ENCODE measurements at places on chromosomes 1 and 21. TPM values are rescaled to one million over a fixed set of nuclear protein-coding genes. Genes with fewer than 3 reads are reported as not detected.
A peak's percentile ranks its signal among the peaks of the same experiment; 100 is the strongest.

GRCh38 chr1:82775406-82776000, 974.8 kb downstream of the ADGRL2 start:
- DNase-seq: peak; percentile 4

GRCh38 chr1:30904191-30904961, 4.2 kb downstream of the SDC3 start:
- DNase-seq: no peak

SELP gene
- not detected for total RNA-seq

DNA sequence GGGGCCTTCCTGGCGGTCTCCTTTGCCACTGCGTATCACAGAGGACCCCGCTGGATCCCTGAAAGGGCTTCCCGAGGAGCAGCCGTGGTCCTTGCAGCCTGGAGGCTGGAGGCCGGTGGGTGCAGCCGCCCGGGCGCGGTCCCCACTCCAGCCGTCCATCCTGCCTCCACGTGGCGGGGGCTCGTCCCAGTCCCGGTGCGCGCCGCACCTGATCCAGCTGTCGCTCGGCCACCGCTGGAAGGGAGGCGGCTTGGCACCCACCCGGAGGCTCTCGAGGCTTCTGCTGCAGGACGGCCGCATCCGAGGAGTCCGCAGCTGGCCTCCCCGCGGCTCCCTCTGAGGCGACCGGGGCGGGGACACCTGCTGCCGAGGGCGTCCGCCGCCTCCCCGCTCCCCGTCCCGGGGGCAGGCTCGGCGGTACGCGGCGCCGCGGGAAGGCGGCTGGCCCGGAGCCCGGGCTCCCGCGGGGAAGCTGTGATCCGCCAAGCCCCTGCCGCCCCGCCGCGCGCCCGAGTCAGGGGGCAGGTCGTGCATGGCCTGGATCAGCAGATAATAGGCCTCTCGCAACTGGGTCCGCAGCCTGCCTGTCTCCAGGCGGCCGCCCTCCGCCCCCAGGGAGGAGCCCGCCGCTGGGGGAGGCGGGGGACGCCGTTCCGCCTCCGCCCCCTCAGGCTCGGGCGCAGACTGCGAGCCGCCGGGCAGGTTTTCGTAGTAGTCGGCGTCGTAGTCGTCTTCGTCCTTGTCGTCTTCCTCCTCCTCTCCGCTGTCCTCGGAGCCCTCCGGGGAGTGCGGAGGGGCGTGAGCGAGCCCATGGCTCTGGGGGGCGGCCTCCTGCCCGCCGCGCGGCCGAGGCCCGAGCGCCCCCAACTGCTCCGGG, at the start of gene SYDE2:
SYDE2 (minus strand) TSS at position 554 of the 877 bp plus-strand sequence; CDS start at position 534, 20 bp downstream.
- peak; percentile 72 for DNase-seq

DNA sequence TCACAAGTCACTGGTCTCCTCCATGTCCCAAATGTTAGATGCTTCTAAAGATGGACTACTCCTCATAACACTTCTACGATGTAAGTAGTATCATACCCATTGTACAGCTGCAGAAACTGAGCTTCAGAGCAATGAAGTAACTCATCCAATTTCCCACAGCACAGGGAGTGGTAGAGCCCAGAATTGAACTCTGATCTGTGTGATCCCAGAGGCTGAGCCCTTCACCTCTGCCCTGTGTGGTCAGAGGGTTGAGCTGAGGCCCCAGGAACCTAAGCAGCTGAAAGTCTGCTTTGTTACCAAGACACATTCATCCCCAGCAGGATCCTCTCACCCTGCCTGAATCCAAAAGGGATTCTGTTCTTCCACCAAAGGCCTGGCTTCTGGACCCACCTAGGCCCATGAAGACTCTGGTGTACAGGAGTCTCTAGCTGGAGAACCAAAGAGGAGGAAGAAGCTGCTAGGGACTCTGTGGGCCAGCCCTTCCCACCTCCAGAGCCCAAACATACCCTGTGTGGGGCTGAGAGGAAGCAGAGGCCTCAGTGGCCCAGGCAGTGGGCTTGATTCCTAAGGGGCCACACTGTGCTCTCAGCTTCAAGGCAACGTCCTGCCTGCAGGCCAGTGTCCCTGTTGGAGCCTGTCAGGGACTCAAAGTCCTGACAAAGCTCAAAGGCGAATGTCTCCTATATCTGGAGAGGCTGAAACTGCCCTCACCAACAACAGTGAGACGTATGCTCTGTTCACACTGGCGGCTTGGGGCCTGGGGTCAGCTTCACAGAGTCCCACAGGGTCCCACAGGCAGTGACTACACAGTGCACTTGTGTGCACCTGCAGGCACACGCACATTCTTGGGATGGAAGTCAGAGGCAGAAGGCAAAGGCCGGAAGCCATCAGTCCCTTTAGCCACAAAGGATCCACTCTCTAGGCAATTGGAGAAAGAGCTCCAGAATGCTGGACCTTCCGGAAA, 40.4 kb upstream of the SLC30A1 start:
- DNase-seq: no peak

DNA sequence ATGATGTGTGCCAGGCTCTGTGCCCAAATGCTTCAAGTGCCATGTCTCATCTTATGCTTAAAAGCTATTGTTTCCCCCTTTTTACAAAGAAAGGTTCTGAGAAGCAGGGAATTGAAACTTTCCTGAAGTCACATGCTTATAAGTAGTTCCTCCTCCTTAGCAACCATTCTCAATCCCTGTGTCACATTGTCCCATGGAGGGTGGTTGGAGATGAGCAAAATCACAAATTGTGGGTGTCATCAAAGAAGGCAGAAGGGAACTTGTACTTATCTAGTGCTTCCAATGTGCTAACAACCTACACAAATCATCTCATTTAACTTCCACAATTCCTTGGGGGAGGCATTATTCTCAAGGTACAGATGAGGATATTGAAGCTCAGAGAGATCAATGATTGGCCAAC, 10.1 kb upstream of the ERICH3 start:
- no peak for DNase-seq

ST6GALNAC5 gene
- total RNA-seq: 0.24 TPM

EPS8L3 gene
- 1.2 TPM for total RNA-seq

SH2D2A gene
- 5.8 TPM for total RNA-seq

DNA sequence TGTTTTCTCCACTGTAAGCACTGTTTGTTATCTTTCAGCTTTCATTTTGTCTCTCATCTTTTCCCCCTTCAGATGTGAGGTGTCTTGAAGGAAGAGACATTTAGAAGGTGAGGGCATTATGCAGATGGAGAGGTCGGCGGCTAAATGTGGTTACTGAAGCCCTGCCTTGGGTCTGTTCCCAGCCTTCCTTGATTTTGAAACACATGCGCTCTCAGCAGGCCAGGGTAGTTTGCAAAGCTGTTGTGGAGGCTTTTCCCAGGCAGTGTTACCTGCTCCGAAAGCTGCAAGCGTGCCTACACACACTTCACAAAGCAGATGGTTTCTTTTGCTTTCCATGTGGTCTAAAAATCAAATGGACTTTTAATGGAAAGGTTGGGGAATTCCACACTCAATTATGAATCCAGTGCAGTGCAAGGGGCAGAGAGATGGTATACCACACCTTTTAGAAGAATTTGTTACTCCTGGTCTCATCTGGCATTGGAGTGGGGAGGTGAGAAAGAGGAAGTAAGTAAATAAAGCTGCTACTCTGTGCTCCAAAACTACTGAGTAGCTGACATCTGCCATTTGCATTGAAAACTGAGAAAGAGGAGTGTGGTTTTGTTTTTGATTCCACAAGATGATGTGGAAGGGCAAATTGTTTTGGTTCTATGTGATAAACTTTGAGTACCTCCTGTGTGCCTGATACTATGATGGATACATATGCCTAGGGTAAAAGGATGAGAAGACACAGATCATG, 91.9 kb downstream of the NFIA start:
- no peak for DNase-seq

HCRTR1 gene
- not detected for total RNA-seq

DNA sequence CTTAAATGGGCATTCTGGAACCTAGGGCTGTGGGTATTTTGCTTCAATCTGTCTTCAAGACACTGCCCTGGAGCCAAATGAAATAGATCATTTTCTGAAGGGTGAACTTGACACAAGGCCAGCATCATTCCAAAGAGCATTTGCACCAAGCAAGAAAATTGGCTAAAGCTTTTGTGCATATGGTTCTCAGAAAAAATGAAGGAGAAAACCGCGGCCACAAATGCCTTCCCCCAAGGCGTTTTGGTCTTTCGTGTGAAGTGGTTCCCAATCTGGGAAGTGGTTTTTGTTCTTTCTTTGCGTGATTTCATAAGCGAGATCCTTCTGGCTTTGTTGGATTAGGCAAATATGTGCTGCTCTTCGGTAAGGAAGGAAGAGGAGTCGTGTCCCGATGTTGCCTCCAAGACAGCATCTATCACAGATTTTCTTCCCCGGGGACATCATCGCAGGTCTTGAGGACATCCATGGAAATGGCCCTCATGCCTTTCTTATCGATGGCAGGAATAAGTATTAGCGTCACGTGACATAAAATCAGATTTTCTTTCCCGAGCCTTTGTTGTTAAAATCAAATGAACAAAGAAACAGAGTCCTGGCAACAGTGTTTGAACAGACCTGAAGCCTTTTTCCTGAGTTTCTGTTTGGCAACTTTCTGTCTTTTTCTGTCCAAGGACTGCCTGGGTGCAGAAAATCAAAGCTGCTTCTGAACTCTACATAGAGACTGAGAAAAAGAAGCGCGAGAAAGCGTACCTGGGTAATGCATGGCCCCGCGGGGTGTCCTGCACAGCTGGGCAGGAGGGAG, 31.0 kb downstream of the ATP5PO start:
- DNase-seq: no peak

CD48 gene
- total RNA-seq: not detected

DNA sequence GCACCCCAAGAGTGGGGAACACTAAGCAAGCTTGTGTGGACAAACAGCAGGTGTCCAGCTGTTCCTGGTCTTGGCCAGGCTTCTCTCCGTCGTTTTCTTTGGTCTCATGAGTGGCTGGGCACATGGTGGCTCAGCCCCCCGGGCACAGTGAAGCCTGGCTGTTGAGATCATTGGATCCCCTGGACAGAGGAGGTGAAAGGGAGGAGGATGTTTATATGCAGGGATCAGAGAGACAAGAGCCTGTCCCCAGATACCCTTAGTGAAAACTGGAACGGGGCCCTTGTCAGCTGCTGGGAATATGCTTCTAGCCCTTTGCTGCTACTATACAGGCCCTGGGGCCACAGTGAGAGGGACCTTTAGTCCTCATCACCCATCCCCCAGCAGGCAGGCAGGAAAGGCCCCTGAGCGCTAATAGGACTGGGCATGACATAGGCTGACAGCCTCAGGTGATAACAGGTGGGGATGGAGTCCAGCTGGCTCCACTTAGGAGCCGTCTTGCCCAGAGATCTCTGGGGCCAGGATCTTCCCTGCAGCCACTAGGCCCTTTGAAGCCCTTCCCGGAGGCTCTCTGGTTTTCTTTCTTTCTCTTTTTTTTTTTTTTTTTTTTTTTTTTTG, 16.4 kb downstream of the EPHA8 start:
- DNase-seq: no peak

GRCh38 chr1:22849770-22850169, 122.9 kb downstream of the LACTBL1 start:
- no peak for DNase-seq

CLEC20A gene
- not detected for total RNA-seq

SPRR1B gene
- total RNA-seq: not detected

GRCh38 chr1:7338439-7338838, 432.7 kb upstream of the VAMP3 start:
- DNase-seq: no peak

GRCh38 chr1:6984536-6984935, 199.3 kb downstream of the CAMTA1 start:
- DNase-seq: no peak

ZSWIM5 gene
- 0.55 TPM for total RNA-seq

DNA sequence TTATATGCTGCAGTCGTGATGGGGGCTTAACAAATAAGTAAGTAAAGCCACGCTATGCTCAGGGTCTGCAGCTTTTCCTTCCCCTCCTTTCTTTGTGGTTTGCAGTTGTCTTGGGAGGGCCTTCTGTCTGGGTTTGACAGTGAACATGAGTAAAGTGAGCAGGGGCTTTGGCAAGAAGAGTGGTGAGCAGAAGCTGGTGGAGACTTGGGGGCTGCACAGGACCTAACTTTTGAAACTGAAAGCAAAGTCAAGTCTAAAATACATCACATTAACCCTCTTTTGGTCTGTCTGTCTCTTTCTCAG, 368.6 kb upstream of the VAMP3 start:
- DNase-seq: no peak

DNA sequence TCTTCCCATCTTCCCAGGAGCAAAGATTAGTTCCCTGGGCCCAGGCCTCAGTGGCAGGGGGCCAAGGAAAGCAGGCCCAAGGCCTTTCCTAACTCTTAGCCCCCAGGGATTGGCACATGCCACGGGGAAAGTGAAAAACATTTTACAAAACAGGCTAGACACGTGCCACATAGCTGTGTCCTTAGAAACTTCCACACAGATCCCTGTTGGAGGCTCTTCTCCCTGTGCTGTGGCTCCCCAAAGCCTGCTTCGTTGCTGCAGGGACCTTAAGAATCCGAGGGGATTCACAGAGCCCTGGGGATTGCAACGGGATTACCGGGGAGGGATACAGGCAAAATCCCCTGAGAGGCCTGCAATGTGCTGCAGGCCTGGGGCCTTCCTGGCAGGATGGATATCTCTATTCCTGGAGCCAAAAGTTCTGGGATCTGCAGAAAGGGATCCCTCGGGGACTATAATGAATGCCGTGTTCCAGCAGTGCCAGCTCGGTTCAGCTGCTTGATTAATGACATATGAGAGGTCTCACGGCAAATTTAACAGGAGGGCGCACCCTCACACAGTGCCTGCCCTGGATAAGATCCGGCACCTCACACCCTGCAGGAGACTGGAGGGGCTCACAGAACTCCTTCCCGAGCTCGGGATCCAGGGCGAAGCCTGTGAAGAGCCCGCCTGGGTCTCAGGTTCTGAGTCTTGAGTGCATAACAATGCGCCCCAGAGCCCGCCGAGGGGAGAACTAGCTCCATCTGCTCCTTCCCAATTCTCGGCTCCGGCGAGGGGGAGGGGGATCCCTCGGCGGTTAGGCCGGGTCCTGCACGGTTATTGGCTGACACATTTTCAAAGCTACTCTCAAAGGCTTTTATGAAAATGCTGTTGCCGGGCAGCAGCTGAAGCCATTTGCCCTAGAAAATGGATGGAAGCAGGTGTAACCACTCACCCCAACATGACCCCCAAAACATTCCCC, 15.3 kb upstream of the RGS8 start:
- DNase-seq: no peak

DNA sequence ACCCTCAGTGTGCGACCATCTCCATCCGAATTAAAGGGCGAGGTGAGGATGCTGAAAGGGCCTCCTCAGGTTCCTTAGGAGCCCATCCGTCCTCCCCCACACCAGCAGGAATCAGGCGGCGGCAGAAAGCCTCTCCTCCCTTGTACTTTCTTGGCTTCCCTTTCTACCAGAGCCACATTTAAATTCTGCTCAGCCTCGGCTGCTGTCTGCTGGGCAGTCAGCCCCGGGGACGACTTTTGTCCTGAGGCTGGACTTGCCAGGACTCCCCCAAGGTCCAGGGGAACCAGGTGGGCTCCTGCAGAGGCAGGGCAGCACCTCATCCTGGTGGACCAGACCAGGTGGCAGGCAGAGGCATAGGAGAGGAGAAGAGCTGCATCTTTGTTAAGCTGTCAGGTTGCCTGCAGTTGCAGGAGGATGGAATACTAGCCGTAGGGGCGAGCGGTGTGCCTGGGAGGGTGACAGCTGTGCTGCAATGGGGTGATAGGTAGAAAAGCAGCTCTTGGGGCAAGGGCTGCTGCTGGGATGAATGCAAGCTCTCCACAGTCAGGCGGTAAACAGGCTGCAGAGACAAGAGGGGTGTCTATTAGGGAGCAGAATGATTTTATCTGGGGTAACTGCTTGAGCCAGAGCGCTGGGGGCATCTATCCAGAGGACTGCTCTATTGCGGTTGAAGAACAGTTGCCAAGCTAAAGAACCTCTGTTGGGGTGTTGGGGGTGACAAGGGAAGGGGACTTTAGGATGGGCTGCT, 46.2 kb upstream of the WASF2 start:
- DNase-seq: no peak

GRCh38 chr1:226195144-226195543, 8.6 kb upstream of the ACBD3 start:
- DNase-seq: no peak

FLG2 gene
- total RNA-seq: not detected

SPATA45 gene
- not detected for total RNA-seq

All from PC-9 (cell line).